ENCODE measurements at places on chromosomes 2 and 18.

- DNase-seq: no peak
Observed at GRCh38 chr2:131056932-131057287, 36.4 kb downstream of the FAM168B start.

GRCh38 chr2:2192091-2192955, 138.8 kb downstream of the MYT1L start:
- no peak for DNase-seq

- DNase-seq: no peak
Observed at GRCh38 chr2:12244070-12244469, 472.7 kb upstream of the TRIB2 start.

GRCh38 chr18:76546088-76546435, 51.0 kb upstream of the ZNF516 start:
- no peak for DNase-seq

DNA sequence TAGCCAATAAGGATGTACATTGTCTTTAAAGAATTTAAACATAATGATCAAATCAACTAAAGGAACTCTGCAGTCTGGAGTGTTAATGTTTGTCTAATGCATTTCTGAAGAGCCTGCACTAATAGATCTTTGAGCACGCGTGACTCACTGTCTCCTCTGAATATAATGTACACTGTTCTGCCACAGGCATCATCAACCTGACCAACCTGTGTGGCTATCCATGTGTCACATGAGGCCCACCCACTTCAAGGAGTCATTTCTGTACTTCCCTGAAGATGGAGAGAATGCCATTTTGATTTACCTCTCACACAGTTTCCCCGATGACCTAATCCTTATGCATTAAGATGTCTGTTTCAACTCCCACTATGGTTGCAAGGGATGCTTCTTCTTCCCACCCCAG, 434.0 kb upstream of the SPHKAP start:
- no peak for DNase-seq

DNA sequence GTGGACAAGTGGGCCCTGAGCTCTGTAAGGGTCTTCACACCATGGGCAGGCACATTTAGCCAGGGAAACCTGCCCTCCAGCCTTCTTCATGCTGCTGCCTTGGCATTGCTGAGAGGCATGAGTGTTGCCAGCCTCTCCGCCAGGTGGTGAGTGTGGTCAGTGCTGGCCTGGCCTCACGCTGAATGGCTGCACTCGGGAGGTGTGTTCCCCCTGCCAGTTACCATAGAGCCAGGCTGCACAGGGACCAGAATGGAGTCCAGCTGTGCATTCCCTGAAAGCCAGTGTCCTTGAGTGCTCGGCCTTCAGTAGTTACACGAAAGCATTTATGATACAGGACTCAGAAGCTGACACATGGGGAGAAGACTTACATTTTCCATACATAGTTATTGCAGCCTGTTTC, 139.7 kb downstream of the ATP9B start:
- no peak for DNase-seq

All from lung microvascular endothelial cell (primary cell).